ENCODE measurements at places on chromosomes 7 and 10. TPM values are rescaled to one million over a fixed set of nuclear protein-coding genes. Genes with fewer than 3 reads are reported as not detected.

GRCh38 chr10:29957907-29958331 is 101.5 kb downstream of the JCAD start:
- DNase-seq = no peak

- DNase-seq = no peak
These were observed 457 bp downstream of the NSUN5 start for GRCh38 chr7:73308074-73308664.

DNA sequence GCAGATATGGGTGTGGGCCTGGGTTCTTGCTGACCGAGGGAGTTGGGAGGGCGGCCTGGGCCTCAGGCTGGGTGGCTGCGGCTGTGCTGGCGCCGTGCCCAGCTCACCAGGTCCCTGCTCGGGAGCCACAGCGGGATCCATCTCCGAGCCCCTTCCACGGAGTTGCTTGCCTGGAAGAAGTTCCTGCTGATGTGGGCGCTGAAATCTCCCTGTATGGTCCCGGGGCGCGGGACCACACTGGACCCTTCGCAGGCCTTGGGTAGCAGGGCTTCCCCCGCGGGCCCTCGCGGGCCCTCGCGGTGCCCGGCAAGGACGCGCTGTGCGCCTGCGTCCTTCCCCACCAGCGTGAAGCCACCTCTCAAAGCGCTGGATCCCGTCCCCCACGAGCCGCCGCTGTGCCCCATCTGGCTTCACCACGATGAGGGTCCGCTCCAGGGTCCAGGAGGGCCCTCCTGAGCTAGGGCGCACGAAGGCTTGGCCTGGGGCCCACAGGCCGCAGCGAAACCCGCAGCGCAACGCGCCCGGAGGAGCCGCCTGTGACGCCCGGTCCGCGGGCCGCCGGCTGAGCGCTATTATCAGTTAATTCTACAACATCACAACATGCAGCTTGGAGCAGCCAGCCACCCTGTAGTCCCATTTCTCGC is 31.5 kb downstream of the RAB19 start:
- no peak for DNase-seq

The MYO1G gene
- polyA plus RNA-seq = 0.70 TPM

DNA sequence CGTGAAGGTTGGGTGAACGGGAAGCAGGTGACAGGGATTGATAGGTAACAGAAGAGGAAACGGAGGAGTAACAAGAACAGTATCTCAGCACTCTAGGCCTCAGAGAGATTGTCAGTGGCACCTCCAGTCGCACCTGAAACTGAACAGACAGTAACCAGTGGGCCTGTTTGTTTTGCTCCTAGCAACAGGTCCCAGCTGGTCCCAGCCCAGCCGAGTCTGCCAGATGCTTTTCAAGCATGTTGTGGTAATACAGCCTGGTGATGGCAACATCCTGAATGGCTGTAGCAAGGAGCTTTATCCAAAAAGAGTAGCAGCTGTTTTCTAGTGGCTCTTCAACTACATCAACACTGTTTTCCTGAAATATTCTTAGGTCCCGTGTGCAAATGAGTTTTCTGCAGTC is 4.7 kb downstream of the CACNB2 start:
- DNase-seq = no peak

The FAM20C gene
- polyA plus RNA-seq = 66.1 TPM

DNA sequence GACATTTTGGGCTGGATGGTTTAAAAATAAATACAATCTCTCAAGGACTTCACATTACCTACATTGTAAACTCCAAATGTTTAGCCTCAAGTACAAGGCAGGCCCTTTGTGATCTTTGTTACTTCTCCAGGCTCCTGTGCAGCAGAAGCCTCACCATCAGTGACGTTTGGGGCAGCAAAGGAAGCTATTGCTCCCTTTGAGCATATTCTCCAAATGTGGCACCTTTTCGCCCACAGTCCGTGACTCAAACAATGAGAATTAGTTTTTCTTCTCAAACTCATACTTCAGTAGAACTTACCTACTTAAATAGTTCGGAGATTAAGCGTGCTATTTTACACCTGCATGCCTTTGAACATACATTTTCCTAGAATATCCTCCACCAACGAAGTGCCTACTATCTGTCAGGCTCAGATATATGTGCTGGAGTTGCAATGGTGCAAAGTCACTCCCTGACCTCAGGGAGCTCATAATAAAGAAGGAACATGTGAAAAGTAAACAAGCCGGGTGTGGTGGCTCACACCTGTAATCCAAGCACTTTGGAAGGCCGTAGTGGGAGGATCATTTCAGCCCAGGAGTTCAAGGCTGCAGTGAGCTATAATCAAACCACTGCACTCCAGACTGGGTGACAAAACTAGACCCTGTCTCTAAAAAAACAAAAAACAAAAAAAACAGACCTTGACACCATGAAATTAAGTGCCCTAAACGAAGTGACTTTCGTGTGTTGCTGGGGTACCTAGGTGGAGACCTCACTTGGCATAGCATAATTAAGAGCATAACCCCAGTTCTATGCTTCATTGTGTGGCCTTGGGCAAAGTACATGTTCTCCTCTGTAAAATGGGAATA is 1.2 kb upstream of the ABCF2 start:
- no peak for DNase-seq

The ANKRD61 gene
- 3.9 TPM for polyA plus RNA-seq

GRCh38 chr10:44326474-44327030 is 58.3 kb downstream of the CXCL12 start:
- no peak for DNase-seq

DNA sequence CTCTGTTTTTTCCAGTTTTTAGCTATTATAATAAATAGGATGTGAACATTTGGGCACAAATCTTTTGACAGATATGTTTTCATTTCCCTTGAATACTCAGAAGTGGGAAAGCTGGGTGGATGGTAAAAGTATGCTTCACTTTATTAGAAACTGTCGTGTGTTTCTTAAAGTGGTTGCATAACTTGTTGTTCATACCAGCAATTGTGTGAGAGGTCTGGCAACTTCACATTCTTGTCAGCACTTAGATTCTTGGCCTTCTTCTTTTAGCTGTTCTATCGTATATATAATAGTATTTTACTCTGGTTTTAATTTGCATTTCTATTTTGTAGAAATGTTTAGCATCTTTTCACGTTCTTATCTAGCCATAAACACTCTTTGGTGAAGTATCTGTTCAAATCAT is 894.4 kb downstream of the KCNMA1 start:
- no peak for DNase-seq

The SPDYE18 gene
- polyA plus RNA-seq = 1.4 TPM

The TEX47 gene
- polyA plus RNA-seq = not detected

DNA sequence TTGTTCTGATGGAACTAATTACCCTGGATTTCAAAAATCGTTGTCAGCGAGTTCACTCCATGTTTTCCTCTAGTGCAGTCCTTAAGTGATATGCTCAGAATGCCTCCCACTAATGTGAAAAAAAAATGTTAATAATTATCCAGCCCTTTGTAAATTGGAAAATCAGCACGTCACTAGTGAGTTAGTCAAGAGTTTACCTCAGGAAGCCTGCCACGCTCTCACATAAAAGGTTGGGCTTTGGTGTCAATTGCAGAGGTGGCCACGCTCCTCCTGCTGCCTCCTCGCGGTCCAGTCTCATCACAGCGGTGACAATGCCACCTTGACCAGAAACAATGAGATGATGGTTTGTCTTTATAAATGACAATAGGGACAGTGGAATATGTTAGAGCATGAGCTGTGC is 22.5 kb downstream of the UPP1 start:
- DNase-seq = no peak

DNA sequence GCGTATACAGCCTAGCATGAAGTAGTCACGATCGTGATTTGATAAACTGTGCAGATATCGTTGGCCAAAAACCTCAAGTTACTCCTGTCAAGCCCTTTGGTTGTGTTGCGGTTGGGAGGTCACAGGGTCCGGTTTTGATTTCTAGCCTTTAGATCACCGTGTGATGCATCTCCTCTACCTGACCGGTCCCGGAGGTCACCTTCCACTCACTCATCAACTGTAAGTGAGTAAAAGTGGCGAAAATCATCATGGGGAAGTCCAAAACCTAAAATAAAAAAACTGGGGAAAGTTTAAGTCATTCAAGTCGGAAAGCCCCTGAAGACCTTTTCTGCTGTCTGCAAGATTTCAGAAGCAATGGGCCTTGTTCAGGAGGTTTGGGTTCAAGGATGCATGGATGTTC is 62.8 kb downstream of the ADARB2 start:
- DNase-seq = no peak

- DNase-seq = no peak
These were observed 127.9 kb upstream of the SEM1 start for GRCh38 chr7:96837593-96837992.

DNA sequence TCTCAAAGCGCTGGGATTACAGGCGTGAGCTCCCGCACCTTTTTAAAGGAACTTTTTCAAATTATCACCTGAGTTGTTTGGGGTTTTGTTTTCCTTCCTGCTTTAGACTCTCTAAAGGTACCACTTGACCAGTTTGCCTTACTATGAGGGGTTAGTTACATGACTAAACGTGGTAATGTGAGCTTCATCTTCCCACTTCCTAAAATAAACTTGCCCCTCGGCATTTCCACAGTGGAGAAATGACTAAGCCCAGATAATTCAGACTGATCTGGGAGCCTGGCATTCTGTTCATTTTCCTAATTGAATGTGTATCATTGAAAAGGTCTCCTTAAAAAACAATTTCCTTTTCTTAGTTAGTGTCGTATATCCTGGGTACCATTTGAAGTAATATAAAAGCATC is 163.4 kb downstream of the PLXDC2 start:
- no peak for DNase-seq

- DNase-seq = no peak
These were observed 94.7 kb downstream of the WDR11 start for GRCh38 chr10:120945801-120946302.

GRCh38 chr7:130353196-130353595 is 8.6 kb downstream of the CPA5 start:
- no peak for DNase-seq

The COG5 gene
- 36.7 TPM for polyA plus RNA-seq

DNA sequence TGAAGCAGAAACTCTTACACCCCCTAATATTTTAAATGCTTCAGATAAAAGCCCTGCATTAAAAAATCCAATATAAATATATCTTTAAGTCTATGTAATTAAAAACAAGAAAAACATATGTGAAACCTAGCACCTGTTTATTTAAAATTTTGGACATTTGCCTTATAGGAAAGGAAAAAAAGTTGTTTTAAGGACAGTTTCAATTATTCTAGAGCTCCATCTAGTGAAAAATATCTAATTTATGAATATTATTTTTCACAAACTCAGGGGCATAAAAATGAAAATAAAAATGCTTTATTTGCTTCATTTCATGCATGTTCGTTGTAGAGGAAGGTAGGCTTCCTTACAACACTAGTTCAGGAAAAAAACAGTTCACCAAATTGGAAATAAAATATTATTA is 26.1 kb downstream of the ENKUR start:
- no peak for DNase-seq

The STMP1 gene
- 68.3 TPM for polyA plus RNA-seq

DNA sequence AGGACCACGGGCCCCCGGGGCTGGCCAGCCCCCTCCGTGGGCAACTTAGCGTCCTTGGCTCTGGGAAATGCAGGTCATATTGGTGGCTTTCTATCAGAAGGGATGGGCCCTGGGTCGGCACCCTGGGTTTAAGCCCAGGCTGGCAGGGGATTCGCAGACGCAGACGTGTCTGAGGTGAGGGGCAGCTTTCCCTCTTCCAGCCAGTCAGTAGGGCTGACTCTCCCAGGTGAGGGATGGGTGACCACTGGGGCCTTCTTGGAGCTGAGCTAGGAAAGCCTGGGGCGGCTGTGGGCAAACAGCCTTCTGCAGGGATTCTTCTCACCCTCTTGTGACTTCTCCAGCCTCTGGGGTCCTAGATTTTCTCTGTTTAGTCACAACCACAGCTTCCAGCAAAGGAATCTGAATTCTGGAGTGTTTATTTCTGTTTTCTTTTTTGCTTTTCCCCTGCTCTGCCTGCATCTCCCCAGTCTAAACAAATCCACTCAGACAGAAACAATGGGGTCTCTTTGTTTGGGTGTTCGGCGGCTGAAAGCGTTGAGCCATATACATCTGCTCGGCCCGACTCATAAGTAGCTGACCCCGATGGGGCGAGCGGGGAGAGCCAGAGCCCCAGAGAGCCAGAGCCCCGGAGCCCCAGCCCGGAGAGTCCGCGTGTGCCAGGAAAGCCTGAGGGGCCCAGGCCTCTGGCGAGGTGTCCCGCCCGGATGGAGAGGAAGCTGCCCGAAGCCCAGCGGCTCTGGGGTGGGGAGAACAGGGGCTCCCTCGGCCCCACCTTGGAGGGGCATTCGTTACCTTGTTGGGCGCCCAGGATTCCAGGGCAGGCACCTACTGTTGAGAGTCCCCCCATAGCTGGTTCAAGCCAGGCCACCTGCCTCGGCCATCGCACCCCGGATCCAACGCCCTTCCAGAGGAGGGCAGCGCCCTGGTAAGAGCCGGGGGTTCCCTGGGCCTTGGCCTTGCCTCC is 2.0 kb downstream of the MNX1 start:
- DNase-seq = no peak

GRCh38 chr10:131749767-131750142 is 151.1 kb upstream of the PPP2R2D start:
- DNase-seq = no peak

The RAB11FIP2 gene
- 66.1 TPM for polyA plus RNA-seq

DNA sequence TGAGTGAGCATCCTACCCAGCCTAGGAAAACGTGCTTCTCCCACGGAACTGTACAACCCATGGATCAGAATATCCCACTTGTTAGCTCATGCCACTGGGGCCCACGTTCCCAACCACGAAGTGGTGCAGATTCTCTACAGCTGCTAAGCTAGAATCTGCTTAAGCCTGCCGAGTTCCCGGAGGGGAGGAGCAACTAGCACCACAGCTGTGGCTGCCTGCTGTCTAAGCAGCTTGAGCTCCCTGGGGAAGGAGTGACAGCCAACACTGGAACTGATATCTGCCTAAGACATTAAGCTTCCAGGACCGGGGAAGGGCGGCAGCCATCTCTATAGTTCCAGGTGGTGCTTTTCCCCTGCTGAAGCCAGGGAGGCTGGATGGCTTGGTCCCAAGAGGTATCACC is 334.7 kb upstream of the CHRM2 start:
- DNase-seq = no peak

DNA sequence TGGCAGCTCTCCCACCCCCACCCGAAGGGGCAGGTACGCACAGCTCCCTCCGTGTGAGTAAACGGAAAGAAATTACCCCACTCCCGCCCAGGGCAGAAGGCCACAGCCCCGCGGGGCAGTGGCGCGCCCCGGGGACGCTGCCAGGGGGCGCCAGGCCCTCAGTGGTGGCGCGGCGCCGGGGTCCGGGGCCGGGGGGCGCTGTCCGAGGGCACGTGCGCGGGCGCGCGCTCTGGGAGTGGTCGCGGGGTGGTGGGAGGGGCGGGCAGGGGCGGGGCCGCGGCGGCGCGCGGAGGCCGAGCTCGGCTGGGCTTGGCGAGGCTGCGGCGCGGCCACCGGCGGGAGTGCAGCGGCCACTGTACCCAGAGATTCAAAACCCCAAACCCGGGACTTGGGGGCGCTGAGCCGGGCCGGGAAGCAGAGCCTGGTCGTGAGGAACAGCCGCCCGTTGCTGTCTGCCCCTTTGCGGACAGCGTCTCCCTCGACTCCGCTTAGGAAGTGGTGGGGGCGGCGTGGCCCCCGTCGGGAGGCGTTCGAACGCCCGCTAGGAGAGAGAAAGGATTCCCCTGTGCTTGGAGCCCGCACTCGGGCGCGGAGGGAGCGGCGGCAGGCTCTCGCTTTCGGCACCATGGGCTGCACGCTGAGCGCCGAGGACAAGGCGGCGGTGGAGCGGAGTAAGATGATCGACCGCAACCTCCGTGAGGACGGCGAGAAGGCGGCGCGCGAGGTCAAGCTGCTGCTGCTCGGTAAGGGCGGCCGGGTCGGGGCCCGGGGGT is at the start of gene GNAI1:
GNAI1 (plus strand) TSS at position 296 of the 773 bp plus-strand sequence; CDS start at position 626, 330 bp downstream.
- DNase-seq = no peak

The FOXP2 gene
- 13.3 TPM for polyA plus RNA-seq

Data from renal cortex interstitium (tissue), 15 donors.